ENCODE measurements at places on chromosomes 6 and 20.

DNA sequence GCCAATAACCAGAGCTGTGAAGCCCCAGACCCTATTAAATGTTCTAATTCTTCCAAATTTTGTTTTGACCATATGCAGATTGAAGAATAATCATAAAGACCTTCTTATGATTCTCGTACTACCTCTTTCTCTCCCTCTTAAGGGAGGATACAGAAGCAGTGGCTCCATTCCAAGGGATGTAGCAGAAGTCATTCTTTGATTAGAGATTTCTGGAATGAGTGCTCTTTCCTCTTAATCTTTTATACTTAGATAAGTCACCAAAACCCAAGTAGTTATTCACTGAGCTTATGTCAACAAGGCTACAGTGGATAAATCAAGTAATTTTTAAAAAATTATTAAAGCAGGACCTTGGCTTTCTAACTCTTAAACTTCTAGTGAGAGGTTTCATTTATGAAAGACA is 266.0 kb upstream of the STXBP5 start:
- no peak for DNase-seq

DNA sequence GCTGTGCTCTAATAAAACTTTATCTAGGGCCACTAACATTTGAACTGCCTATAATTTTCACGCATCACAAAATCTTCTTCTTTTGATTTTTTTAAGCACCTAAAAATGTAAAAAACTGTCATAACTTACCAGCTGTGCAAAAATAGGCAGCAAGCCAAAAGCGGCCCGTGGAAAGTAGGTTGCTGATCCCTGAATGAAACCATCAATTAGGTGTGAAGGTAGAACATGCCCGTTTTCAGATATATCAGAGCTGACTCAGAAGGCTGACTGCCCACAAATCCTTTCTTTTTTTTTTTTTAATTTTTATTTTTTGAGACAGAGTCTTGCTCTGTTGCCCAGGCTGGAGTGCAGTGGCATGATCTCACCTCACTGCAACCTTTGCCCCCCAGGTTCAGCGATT is 4.9 kb upstream of the IPCEF1 start:
- no peak for DNase-seq

DNA sequence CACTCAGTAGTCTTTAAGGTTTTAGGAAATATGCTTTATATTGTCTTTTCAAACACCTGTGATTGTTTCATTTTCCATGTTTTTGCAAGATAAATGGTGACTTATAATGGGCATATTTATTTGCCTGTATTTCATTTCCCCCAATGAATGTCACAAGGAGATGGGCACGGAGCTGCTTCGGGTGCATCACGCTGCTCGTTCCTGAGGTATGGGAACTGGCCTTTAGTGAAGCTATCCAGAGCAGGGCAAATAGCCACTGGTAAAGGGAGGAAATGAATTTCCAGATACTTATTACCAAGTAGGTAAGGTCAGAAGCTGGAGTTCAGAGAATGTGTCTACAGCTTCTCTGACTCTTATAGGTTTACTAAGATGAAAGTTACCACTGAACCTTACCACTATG is 3.7 kb downstream of the POU3F2 start:
- no peak for DNase-seq

GRCh38 chr20:63890201-63890576 is 4.7 kb upstream of the DNAJC5 start:
- no peak for DNase-seq

- no peak for DNase-seq
Measured at GRCh38 chr20:38975539-38976120, 13.5 kb downstream of the DHX35 start.

- DNase-seq = no peak
Measured at GRCh38 chr6:68506911-68507310, 128.2 kb upstream of the ADGRB3 start.

DNA sequence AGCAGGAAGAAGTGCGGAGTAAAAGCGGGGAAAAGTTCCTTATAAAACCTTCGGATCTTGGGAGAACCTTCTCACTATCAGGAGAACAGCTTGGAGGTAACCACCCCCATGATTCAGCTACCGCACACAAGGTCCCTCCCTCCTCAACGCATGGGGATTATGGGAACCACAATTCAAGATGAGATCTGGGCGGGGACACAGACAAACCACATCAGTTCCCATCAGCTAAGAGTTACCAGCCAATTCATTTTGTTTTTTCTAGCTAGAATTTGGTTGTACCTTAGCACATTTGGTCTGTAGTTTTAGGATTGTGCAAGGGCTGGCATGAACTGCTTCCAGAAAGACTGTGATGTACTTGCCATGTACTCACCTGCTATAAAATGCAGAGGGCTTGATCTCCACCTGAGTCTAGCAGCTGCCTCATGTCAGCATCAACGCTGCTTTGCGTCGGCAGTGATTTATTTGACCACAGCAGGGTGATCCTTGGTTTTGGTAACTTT is 94.7 kb upstream of the SLC2A12 start:
- no peak for DNase-seq

All from NK-92 treated with Interleukin-12 subunit alpha and Interleukin-12 subunit beta, amount 100 ng/mL, for 24 hours (cell line).